ENCODE measurements at places on chromosomes 7 and 10.
A peak's percentile ranks its signal among the peaks of the same experiment; 100 is the strongest.

DNA sequence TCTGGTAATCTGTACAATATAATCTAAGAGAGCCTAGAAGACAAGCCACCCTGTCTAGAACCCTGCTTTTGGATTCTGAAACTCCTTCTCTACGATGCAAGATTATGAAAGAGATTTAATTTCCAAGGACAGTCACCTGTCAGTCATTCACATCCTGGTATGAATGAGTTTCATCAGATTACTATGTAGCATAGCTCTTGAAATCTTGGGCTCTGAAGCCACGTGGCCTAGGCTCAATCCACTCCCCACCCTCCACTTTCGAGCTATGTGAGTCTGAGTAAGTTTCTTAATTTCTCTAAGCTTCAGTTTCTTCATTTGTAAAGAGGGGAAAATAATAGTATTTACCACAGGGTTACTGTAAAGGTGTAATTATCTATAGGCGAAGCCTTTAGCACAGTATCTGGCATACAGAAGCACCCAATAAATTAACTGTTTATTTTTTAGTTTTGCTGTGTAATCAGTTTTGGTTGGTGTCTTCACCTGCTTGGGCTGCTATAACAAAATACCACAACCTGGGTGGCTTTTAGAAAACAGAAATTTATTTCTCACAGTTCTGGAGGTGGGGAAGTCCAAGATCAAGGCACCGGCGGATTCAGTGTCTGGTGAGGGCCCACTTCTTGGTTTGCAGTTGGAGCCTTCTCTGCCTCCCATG is 71.3 kb downstream of the MYOF start:
- no peak for DNase-seq

GRCh38 chr10:120818301-120818700 is 32.9 kb upstream of the WDR11 start:
- no peak for DNase-seq

DNA sequence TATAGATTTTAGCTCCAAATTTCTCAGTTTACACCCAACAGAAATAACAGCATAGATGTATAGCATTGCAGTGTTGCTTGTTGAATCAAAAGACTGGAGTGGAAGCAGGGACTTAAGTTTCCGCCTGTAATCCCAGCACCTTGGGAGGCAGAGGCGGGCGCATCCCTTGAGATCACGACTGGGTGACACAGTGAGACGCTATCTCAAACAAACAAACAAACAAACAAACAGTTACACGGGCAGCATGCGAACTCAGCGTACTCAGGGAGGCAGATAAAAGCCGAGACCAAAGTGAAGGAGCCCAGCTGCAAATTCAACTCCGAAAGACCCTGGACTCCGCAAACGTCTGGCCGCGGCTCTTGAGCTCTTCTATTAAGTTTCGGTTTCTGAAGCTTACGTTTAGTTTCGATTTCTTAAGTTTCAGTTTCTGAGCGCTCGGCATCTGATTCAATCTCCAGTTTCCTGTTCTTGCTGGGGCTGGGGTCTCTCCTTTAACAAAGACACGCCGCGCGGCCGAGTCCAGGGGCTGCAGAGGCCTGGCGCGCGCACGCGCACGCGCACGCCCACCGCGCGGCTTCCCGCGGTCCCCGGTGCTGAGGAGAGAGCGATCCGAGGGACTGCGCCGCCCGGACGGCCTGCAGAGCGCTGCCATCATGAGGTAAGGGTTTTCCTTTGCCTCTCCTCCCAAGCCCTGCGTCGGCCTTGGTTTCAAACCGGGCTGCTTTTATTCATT is at the start of gene IFIT5:
IFIT5 (plus strand) TSS at position 423 of the 733 bp plus-strand sequence; CDS start at position 654, 231 bp downstream.
- peak; percentile 69 for DNase-seq

DNA sequence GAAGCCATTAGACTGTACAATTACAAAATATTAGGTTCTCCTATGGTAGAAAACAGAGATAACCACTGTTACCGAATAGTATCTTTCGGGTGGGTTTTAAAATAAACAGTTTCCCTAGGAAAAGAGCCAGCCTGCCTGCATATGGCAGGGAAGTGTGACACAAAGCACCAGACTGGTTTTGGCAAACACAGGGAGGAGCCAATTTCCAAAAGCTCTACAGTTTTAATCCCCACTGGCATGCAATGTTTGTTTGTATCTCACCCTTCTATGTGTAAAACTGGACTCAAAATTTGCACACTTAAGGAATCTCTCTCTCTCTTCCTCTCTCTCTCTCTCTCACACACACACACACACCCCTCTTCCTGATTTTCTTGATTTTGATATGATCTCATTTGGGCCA is 261.7 kb downstream of the ETV1 start:
- no peak for DNase-seq

DNA sequence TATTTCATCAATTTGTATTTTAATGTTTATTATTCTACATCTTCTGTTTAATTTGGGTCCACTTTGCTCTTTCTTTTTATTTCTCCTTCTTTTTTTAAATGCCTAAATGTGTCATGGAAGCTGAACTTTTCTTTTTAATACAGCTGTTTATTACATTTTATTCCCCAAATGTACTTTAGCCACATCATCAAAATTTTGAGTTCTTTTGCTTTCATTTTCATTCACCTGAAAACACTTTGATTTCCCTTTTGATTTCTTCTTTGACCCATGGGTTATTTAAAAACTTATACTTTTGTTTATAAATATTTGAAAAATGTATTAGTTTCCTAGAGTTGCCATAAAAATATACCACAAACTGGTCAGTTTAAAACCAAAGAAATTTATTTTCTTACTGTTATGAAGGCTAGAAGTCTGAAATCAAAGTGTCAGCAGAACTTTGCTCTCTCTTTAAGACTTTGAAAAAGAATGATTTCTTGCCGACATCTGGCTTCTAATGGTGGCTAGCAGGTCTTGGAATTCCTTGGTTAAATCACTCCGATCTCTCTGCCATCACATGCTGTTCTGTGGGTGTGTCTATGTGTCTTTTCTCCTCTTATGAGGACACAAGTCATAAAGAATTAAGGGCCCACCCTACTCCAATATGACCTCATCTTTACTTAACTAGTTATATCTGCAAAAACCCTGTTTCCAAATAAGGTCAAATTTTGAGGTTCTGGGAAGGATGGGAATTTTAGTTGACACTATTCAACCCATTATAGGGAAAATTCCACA is 225.5 kb downstream of the ANKRD7 start:
- no peak for DNase-seq

DNA sequence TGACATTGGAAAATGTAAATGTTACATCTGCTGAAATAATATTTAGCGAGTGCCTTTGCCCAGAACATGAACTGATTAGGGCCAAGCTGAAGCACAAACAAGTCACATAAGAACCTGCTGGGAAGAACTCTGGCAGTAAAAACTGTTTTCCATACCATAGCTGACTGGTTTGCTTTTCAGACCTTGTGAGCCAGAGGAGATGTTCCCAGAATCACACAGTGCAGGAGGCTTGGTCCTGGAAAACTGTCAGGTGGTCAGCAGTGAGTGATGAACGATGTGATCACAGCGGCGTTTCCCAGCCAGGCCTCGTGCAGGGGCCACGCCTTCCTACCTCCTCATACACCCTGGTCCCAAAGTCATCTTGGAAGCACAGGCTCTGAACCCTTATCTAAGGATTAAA is 164.2 kb upstream of the EEPD1 start:
- no peak for DNase-seq

All from fibroblast of skin of abdomen (primary cell).